ENCODE measurements at places on chromosomes 2 and 18. TPM values are rescaled to one million over a fixed set of nuclear protein-coding genes. Genes with fewer than 3 reads are reported as not detected.

The GLI2 gene
- total RNA-seq, result 38.9 TPM

The UNC80 gene
- total RNA-seq, result 0.63 TPM

The ZNF521 gene
- total RNA-seq, result 38.7 TPM

The GAD1 gene
- total RNA-seq, result 0.23 TPM

The SS18 gene
- 64.6 TPM for total RNA-seq

- no peak for DNase-seq
These were observed 21.1 kb downstream of the PCARE start for GRCh38 chr2:29053223-29053622.

DNA sequence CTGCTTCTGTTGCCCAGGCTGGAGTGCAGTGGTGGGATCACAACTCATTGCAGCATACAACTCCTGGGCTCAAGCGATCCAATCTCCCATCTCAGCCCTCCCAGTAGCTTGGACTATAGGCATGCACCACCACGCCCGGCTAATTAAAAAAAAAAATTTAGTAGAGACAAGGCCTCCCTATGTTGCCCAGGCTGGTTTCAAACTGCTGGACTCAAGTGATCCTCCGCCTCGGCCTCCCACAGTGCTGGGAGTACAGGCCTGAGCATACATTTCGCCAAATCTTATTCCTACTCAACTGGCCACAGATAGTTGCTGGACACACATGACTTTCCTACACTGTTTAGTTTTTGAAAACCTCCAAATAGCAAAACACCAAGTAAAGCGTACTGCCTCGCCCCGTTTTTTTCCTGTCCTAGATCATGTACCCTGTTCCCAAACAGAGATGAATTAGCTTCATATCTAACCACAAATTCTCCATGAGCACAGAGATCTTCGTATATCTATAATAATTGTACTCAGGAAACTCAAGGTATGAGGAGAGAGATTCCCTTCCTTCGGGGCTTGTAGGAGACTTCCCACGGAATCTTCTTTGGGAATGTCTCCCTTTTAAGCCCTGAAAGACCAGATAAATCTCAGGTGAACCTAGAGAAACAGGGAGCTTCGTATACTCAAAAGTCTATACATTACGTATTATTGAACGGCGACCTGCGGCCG is 598 bp upstream of the C2orf69 start:
- DNase-seq, result no peak

DNA sequence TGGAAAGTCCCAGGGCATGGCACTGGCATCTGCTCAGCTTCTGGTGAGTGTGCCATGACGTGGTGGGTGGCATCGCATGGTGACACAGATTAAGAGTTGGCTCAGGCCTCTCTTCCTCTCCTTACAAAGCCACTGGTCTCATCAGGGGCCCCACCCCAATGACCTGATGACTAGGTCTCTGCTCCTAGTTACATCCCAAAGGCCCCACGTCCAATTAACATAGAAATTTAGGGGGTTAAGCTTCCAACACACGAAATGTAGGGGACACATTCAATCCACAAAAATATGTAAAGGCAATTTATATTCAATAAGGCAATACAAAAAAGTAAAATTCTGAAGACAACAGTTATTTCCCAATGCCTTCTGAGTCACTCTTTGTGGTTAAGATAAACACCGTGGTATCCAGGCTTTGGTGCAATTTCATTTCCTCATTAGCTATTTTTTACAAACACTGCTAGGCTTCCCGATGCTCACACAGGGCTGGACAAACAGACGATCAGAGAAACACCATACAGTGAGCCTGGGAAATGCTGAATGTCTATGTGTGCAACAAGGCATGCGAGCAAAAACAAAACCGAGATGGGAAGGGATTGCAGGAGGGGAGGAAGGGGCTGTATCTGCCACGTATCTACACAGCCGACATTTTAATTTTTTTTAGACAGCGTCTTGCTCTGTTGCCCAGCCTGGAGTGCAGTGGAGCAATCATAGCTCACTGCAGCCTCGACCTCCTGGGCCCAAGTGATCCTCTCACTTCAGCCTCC is 67.2 kb downstream of the MBP start:
- no peak for DNase-seq

GRCh38 chr2:42369532-42370229 is 8.7 kb upstream of the COX7A2L start:
- no peak for DNase-seq

- DNase-seq, result no peak
These were observed 446.1 kb upstream of the MYT1L start for GRCh38 chr2:2777213-2777612.

- no peak for DNase-seq
These were observed 218.3 kb downstream of the HAUS1 start for GRCh38 chr18:46322411-46322891.

DNA sequence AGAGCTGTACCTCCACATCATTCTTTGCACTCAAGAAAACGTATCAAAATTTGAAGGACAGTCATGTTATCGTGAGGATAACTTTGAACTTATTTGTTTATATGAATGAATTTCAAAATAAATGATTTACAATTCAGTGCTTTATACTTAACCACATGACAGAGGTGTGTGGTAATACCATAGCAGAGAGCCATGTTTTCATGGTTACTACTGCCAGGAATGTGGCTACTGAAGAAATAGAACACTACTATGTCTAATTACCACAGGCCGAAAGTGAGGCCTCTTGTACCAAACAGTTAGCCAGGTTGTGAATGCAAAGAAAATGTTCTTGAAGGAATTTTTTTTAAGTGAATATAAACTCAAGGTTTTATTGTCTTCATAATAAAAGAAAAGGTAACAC is 49.2 kb downstream of the AAK1 start:
- no peak for DNase-seq

DNA sequence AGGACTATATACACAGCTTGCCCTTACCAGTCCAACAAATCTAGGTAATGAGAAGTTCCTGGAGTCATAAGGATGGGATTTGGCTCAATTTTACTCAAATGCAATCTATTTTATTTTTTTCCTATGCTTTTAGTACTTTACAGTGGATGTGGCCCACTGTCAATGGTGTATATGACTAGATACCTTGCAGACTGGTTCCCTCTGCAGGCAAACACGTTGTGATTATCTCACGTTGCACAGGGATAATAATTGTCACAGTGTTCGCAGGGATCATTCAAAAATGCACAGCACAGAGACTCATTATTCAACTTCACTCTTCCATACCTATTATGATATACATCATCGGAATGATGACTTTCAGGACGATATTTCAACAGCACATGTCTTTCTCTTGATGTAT is 359.7 kb downstream of the MBD2 start:
- no peak for DNase-seq

DNA sequence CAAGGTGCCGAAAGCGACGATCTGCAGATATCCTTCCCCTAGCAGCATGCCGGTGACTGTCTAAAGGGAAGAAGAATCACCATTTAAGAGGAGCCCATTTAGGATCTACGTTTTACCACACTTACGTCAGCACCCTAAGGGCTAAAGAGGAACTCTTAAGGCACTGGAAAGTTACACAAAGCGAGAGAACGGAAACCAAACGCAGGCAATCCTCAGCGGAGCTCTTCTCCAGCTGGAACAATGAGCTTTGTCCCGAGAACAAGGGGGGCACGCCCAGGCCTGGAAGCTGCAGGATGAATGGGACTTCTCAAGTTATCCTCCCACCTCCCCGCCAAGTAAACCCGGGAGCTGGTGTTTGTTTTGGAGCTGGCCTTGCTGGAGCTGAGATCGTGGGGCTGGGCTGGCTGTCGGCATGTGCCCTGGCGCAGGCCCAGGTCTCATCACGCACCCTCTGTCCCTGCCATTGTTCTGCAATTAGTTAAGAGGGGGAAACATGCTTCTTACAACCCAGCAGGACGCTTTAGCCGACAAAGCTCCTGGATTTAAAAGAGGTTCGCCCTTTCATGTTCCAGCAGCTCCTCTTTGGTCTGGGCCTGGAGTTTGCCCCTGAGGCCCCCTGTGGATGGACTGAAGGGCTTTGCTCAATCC is 36.4 kb downstream of the PXDN start:
- DNase-seq, result peak; percentile 65

- DNase-seq, result no peak
These were observed 47.9 kb downstream of the MBP start for GRCh38 chr18:77084688-77085035.

- DNase-seq, result no peak
These were observed 4.9 kb downstream of the NOP58 start for GRCh38 chr2:202270487-202270886.

DNA sequence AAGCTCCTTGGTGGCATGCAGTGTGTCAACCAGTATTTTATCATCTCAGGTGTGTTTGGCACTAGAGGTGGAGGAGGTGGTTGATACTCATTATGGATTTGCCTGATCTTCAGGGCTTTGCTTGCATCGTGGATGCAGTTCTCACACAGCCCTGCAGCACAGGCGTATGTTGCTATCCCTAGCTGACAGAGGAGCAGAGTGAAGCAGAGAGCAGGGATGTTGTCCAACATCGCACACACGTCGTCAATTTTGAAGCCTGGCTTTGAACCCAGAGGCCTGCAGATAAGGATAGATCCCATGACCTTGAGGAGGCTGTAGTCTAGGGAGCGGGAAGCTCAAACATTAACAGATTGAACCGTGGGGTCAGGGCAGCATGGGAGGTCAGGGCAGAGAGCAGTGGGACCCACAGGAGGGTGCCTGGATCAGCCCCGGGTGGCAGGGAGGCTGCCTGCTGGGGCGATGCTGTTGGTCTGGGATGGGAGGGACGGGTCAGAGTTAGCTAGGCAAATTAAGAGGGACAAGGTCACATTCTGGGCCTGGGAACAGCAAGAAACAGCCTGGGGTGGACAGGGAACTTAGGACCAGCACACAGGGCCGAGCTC is 4.2 kb downstream of the RNF144A start:
- no peak for DNase-seq

DNA sequence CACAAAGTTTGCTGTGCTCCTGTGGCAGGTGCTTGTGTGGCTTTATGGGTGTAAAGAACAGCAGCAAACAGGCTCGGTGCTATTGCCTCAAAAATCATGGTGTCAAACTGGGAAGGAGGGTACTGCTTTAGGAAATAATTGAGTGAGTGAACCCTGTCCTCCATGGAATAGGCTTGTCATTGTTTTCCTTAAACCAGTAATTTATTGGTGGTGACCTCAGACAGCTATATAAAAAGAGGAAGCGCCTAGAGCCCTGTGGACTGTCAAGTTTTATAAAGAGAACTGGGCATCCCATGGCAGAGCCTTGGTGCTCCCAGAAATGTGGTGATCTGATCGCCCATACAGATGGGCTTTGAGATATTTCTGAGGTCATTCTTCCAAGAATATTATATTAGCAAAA is 4.7 kb upstream of the CXCR4 start:
- DNase-seq, result no peak

DNA sequence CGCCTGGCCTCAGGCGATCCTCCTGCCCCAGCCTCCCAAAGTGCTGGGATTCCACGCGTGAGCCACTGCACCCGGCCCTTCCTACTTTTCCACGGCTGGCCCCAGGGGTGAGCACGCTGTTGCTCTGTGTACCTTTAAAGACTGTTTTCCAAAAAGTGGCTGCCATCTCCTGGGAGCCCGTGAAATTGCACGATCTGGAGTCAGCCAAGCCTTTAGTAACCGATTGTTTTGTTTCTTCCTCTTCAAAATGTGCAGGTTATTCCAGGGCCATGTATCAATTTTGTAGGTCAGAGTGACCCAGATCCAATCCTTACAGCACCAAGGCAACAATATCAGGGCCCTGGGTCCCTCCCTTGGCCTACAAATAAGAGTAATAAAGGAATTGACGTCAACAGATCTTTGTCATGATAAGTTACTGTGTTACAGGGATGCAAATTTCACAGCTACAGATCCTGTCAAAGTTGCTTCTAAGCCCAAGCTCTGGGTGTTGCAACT is 135.6 kb upstream of the ZNF236 start:
- peak; percentile 68 for DNase-seq

- peak; percentile 84 for DNase-seq
These were observed 2.9 kb upstream of the CRYBA2 start for GRCh38 chr2:218995972-218996711.

- DNase-seq, result no peak
These were observed 112.4 kb downstream of the MIB1 start for GRCh38 chr18:21853016-21853415.

DNA sequence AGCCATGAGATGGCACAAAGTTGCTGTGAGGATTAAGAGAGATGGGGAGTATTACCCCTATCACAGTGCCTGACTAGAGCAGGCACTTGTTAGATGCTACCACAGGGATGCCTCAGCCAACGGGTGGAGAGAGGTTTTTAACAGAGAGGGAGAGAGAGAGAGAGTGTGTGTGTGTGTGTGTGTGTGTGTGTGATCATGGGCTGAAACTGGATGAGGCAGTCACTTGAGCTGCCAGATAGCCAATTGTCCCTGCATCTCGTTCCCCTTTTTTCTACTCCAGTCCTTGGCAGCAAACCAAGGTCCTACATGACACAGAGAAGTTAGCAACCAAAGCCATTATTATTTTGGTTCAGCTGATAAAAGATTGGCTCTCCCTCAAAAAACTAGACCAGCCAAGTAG is 3.0 kb downstream of the CD8A start:
- DNase-seq, result no peak

DNA sequence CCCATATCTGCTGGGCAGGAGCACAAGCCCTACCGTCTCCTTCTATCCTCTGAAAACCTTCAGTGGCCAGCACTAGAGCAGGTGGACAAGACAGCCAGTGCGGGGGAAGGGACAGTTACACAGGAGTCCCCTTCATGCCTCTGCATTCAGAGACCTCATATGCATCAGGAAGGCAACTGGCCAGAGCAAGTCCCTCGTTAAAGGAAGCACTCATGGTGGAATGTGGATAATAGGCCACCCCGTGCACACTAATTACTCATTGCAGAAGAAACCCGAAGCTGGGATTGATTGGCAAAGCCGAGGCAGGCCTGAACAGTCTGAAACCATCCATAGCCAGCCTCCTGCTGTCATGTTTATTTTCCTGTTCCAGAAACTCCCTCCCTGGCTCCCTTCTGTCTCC is 11.2 kb downstream of the KIAA2012 start:
- no peak for DNase-seq

GRCh38 chr18:3892152-3892551 is 442.2 kb downstream of the TGIF1 start:
- no peak for DNase-seq

GRCh38 chr2:202632682-202633290 is 2.0 kb upstream of the FAM117B start:
- peak; percentile 72 for DNase-seq
